ENCODE measurements at places on chromosomes 3 and 15. TPM values are rescaled to one million over a fixed set of nuclear protein-coding genes. Genes with fewer than 3 reads are reported as not detected.

DNA sequence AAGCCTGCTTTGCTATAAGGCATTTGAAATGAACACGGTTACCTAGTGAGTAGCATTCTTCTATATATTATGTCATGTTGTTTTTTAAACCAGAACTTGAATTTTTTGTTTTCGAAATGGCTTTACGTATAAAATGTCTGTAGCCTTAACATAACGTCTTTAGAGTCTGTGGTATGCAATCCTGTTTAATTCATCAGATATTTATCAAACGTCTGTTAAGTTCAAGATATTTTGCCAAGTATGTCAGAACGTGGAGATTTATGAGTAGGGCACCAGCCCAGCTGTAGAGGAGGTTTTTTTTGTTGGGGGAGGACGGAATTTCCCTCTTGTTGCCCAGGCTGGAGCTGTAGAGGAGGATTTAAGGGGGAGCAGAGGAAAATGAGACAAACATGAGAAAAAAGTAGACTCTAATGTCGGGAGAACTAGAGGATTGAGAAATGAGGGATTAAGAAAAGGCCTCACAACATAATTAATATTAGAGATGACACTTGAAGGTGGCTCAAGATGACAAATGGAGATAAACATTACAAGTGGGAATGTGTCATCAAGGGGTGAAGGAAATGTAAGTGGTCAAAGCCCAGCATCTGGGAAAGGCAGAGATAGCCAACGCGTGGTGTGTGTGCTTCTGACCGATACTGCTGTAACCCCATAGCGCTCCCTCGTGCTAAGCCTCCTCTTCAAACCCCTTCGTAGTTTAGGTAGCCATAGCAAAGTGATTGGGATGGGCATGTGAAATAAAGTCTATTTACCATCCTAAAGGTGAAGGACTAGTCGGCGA, 154.0 kb upstream of the GOLGA6L4 start:
- no peaks in the 10 kb centered on the region for H3K36me3 ChIP-seq
- H3K27me3 ChIP-seq = peaks cover 7% of the 10 kb centered on the region
- no peak for DNase-seq
- H3K4me1 ChIP-seq = no peaks in the 10 kb centered on the region
- H3K27ac ChIP-seq = no peak overlapping the region
- H3K4me3 ChIP-seq = no peak overlapping the region

Gene SLC22A14
- 0.19 TPM for total RNA-seq

GRCh38 chr3:39750712-39751111, 58.7 kb upstream of the MYRIP start:
- no peaks in the 10 kb centered on the region for H3K4me1 ChIP-seq
- H3K27ac ChIP-seq = no peak overlapping the region
- H3K4me3 ChIP-seq = no peak overlapping the region

DNA sequence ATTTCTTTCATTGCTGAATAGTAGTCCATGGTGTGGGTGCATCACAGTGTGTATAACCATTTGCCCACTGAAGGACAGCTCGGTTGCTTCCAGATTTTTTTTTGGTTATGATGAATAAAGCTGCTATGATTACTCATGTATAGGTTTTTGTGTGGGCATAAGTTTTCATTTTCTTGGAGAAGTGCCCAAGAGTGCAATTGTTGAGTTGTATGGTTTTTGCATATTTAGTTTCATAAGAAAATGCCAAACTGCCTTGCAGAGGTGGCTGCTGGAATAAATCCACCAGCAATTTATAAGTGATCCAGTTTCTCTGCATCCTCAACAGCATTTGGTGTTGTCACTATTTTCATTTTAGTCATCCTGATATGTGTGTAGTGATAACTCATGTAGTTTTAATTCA, 8.4 kb upstream of the SPESP1 start:
- no peaks in the 10 kb centered on the region for H3K4me1 ChIP-seq
- H3K36me3 ChIP-seq = no peaks in the 10 kb centered on the region
- no peak overlapping the region for H3K27ac ChIP-seq
- H3K27me3 ChIP-seq = no peaks in the 10 kb centered on the region
- no peak for DNase-seq
- no peak overlapping the region for H3K4me3 ChIP-seq

Gene OGG1
- total RNA-seq = 31.1 TPM

DNA sequence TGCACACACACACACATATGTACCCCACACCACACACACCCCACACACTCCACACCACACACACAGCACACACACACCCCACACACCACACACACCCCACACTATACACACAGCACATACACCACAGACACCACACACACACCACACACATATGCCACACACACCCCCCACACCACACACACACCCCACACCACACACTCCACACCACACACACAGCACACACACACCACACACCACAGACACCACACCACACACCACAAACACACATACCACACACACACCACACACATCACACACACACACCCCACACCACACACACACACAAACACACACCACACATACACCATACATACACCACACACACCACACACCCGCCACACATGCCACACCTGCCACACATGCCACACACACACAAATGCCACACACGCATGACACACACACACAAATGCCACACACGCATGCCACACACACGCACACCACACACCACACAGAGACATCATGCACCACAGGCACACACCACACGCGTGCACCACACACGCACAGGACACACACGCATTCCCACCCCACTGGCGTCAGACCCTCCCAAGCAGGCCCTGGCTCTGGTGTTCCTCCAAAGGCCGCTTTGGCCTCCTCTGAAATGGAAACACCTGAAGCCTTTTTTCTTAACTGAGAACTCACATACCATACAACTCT, 15.7 kb downstream of the CHST13 start:
- no peak for DNase-seq
- no peak overlapping the region for H3K27ac ChIP-seq
- no peak overlapping the region for H3K4me3 ChIP-seq
- peaks cover 5% of the 10 kb centered on the region for H3K27me3 ChIP-seq
- H3K4me1 ChIP-seq = peaks cover 3% of the 10 kb centered on the region

Gene CDHR4
- total RNA-seq = 0.54 TPM

DNA sequence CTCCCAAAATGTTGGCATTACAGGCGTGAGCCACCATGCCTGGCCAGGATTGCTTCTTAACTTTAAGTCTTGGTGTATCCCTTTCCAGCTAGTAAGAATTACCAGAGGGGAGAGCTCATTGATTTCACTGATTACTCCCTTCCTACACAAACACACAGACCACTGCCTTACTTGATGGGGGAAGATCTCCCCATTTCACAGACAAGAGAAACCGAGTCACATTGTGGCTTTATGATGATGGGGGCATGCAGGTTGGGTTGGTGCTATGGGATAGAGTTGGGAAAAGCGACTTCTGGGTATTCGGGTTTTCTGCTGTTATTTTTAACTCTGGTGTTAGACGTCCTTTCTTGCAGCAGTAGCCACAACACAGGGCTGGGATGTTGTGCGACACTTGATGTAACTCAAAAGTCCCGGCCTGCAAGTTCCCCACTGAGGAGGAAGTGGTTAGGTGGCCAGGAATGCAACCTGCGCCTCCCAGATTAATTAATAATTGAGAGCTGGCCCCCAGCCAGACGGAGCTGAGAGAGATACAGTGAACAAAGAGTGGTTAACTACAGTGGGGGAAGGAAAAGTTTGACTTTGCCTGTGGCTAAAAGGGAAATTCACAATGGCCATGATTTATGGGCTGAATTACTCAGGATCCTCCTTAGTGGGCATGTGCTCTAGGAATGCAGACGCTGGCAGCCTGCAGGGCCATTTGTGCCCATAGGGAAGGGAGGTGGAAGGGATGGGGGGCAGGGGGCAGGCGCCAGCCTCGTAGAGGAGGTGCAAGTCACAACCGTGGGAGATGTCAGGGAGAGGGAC, 63.6 kb downstream of the SMAD6 start:
- peak overlapping the region; percentile 69 for H3K27ac ChIP-seq
- no peaks in the 10 kb centered on the region for H3K36me3 ChIP-seq
- H3K27me3 ChIP-seq = no peaks in the 10 kb centered on the region
- peak overlapping the region; percentile 37 for H3K4me3 ChIP-seq
- DNase-seq = peak; percentile 93

GRCh38 chr3:30500666-30501399, 105.6 kb upstream of the TGFBR2 start:
- no peak overlapping the region for H3K4me3 ChIP-seq
- no peaks in the 10 kb centered on the region for H3K27me3 ChIP-seq
- no peak overlapping the region for H3K27ac ChIP-seq
- H3K36me3 ChIP-seq = no peaks in the 10 kb centered on the region

DNA sequence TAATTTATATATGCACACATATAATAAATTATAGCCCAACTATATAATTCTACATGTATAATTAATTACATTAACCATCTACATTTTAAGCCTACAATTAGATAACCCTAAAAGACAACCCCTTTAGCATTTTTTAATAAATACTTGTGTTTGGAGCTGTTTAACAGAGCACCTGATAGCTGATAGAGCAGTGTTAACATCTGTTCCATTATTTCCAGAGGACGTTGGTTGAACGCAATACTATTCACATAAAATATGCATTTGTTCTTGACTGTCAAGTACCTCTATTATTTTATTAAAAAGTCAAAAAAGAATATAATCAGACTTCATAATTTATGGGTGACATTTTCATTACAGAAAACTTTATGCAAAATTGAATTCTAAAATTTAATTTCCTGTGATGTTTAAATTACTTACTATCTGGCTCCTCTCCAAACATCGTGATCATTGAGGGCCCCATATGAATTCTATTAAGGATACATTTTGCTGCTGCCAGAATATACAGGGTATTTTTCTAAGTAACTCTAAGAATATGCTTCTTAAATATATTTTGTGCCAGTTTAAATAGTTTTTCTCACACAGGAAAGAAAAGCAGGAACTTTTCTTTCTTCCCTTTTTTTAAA, 234.3 kb downstream of the SHOX2 start:
- no peak overlapping the region for H3K27ac ChIP-seq
- no peaks in the 10 kb centered on the region for H3K27me3 ChIP-seq
- H3K36me3 ChIP-seq = no peaks in the 10 kb centered on the region
- H3K4me1 ChIP-seq = no peaks in the 10 kb centered on the region

DNA sequence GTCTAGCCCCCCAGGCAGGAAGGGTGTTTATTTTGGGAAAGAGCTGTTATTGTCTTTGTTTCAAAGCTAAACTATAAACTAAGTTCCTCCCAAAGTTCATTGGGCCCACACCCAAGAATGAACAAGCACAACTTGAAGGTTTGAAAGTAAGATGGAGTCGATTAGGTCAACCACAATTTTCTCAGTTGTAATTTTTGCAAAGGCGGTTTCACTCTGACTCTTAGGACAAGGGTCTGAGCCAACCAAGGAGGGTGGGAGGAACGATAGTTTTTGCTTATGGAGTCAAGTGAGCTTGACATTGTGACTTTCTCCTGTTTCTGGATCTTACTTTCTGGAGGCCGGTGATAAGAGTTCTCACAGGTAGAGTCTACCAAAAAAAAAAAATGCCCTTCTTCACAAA, 5.8 kb upstream of the ZNF770 start:
- H3K36me3 ChIP-seq = no peaks in the 10 kb centered on the region
- DNase-seq = no peak
- no peak overlapping the region for H3K27ac ChIP-seq
- H3K27me3 ChIP-seq = no peaks in the 10 kb centered on the region
- no peaks in the 10 kb centered on the region for H3K4me1 ChIP-seq

Gene IMPDH2
- total RNA-seq = 132 TPM

Gene PEX5L
- total RNA-seq = not detected

GRCh38 chr3:114816052-114816451, 331.0 kb downstream of the ZBTB20 start:
- H3K4me1 ChIP-seq = no peaks in the 10 kb centered on the region
- no peak overlapping the region for H3K27ac ChIP-seq
- no peak overlapping the region for H3K4me3 ChIP-seq
- H3K27me3 ChIP-seq = no peaks in the 10 kb centered on the region
- no peak for DNase-seq

Gene SFMBT1
- total RNA-seq = 16.0 TPM

Gene CLDND1
- total RNA-seq = 77.2 TPM

GRCh38 chr3:29568355-29568754, 287.5 kb downstream of the RBMS3 start:
- no peak overlapping the region for H3K27ac ChIP-seq
- no peak overlapping the region for H3K4me3 ChIP-seq
- no peaks in the 10 kb centered on the region for H3K27me3 ChIP-seq

Gene ACAN
- 10.3 TPM for total RNA-seq

DNA sequence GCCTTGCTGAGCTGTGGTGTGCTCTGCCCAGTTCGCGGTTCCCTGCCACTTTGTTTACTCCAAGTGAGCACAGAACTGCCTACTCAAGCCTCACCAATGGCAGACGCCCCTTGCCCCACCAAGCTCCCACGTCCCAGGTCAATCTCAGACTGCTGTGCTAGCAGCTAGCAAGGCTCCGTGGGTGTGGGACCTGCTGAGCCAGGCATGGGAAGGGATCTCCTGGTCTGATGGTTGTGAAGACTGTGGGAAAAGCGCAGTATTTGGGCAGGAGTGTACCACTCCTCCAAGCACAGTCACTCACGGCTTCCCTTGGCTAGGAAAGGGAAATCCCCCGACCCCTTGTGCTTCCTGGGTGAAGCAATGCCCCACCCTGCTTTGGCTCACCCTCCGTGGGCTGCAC, 45.0 kb downstream of the SLC12A6 start:
- no peak for DNase-seq
- no peak overlapping the region for H3K4me3 ChIP-seq
- no peaks in the 10 kb centered on the region for H3K4me1 ChIP-seq
- H3K27ac ChIP-seq = no peak overlapping the region

DNA sequence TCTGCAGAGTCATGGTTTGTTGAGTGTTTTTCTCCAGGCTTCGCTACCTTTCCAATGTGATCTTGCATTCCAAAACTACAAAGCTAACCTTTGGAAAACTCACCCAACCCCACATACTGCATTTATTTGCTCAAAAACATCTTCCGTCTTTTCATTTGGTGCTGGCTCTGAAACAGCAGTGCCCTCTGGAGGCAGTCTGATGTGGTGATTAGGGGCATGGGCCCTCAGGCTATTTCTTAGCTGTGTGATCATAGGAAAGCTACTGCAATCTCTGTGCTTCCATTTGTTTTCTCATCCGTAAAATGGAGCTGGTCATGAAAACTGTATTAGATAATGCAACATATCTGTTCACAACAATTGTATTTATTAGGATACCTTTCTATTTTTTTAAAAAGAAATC, 47.0 kb downstream of the MTHFS start:
- H3K36me3 ChIP-seq = no peaks in the 10 kb centered on the region
- no peaks in the 10 kb centered on the region for H3K27me3 ChIP-seq
- no peak overlapping the region for H3K4me3 ChIP-seq
- peaks cover 2% of the 10 kb centered on the region for H3K4me1 ChIP-seq
- peak; percentile 44 for DNase-seq
- H3K27ac ChIP-seq = no peak overlapping the region

DNA sequence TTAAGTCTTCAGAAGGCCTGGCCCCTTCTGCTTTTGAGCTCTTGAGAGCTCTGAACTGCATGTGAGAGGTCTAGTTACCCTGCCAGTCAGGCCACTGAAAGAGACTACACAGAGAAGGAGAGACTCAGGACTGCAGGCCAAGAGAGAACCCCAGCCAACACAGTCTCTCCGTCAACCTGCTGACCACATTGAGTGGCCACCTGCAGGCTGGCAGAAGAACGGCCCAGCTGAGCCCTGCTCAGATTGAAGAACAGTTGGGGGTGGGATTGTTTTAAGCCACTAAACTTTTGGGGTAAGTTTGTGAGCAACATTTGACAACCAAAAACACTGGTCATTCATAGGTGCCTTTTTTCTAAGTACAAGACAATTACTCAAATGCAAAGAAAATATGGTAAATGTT, 273.5 kb upstream of the CCDC54 start:
- no peak overlapping the region for H3K4me3 ChIP-seq
- no peak for DNase-seq
- no peaks in the 10 kb centered on the region for H3K4me1 ChIP-seq

Gene KIF23
- 2.5 TPM for total RNA-seq
